ENCODE measurements at places on chromosomes 6 and 20.

DNA sequence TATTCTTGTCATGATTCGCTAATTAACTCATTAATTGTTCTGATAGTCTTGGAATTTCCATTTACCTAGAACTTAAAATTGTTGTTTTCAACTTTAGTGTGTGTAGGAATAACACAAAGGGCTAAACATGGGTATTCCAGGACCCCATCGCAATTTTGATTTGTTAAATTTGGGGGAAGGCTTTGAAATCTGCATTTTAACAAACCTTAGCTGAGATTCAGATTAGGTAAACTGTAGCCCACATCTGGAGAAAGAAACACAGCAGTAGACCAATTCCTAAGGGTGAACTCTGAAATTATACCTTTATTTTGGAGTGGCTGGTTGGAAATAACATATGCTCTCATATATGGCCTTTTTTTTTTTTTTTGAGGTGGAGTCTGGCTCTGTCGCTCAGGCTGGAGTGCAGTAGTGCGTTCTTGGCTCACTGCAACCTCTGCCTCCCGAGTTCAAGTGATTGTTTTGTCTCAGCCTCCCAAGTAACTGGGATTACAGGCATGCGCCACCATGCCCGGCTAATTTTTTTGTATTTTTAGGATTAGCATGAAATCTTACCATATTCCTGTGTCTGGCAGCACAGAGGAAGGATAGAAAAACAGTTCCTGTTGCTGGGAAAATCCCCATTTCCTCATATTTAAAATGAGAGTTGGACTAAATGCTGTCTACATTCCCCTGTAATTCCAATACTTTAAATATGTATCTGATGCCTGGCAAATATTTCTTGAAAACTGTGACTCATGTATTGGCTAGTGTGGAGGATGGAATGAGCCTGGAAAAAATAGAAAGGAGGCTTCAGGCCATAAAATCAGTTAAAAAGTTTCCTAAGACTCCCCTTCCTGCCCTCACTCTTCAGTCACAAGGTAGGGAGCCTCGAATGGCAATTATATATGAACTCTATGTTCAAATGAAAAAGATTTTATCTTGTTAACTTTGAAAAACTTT is 96.7 kb upstream of the FAM184A start:
- peak; percentile 59 for DNase-seq

- DNase-seq: peak; percentile 83
Measured at GRCh38 chr20:38094373-38094891, 60.9 kb downstream of the RPRD1B start.

DNA sequence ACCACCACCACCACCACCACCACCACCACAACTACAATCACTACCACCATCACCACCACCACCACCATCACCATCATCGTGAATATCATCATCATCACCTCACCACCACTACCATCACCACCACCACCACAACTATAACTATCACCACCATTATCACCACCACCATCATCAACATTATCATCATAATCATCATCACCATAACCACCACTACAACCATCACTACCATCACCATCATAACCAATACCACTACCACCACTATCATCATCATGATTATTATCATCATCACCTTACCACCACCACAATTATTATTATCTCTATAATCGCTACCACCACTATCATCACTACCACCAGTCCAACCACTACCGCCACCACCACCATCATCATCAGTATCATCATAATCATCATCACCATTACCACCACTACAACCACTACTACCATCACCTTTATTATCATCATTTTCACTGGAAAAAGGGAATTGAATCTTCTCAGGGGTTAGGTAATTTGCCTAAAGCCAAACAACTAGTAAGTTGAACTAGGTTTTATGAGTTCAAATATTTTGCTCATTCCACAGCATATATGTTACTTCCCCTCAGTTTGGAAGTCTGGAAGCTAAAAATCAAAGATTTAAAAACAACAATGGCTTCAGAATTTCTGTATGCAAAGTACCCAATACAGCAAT is 8.3 kb downstream of the RIPOR2 start:
- no peak for DNase-seq

DNA sequence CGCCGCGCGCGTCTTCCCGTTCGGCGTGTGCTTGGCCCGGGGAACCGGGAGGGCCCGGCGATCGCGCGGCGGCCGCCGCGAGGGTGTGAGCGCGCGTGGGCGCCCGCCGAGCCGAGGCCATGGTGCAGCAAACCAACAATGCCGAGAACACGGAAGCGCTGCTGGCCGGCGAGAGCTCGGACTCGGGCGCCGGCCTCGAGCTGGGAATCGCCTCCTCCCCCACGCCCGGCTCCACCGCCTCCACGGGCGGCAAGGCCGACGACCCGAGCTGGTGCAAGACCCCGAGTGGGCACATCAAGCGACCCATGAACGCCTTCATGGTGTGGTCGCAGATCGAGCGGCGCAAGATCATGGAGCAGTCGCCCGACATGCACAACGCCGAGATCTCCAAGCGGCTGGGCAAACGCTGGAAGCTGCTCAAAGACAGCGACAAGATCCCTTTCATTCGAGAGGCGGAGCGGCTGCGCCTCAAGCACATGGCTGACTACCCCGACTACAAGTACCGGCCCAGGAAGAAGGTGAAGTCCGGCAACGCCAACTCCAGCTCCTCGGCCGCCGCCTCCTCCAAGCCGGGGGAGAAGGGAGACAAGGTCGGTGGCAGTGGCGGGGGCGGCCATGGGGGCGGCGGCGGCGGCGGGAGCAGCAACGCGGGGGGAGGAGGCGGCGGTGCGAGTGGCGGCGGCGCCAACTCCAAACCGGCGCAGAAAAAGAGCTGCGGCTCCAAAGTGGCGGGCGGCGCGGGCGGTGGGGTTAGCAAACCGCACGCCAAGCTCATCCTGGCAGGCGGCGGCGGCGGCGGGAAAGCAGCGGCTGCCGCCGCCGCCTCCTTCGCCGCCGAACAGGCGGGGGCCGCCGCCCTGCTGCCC is 1.1 kb downstream of the SOX4 start:
- DNase-seq: peak; percentile 63

GRCh38 chr6:139361211-139361610 is 13.2 kb downstream of the CITED2 start:
- DNase-seq: no peak

DNA sequence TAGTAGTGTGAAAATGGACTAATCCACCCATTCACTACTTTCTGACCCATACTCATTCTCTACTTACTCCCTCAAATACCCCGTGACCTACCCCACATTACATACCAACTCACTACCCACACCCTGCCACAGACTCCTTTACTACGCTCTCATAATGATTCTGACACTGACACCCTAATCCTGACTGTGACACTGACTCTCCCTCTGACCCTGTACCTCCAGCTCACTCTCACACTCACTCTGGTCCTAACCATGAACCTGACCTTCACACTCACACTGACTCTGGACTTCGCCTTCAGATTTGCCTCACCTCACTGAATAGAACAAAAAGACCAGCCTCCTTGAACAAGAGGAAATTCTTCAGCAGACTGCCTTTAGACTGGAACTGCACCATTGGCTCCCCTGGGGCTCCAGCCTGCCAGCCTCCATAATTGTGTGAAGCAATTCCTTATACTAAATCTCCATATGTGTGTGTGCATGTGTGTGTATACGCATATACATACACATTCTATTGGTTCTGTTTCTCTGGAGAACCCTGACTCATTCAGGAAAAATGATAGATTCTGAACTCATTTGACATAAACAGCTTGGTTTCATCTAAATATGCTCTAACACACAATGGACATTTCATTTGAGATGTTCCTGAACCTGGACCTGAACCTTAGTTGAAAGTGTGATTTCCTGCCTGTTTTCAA is 10.5 kb upstream of the ZNF343 start:
- DNase-seq: peak; percentile 27

DNA sequence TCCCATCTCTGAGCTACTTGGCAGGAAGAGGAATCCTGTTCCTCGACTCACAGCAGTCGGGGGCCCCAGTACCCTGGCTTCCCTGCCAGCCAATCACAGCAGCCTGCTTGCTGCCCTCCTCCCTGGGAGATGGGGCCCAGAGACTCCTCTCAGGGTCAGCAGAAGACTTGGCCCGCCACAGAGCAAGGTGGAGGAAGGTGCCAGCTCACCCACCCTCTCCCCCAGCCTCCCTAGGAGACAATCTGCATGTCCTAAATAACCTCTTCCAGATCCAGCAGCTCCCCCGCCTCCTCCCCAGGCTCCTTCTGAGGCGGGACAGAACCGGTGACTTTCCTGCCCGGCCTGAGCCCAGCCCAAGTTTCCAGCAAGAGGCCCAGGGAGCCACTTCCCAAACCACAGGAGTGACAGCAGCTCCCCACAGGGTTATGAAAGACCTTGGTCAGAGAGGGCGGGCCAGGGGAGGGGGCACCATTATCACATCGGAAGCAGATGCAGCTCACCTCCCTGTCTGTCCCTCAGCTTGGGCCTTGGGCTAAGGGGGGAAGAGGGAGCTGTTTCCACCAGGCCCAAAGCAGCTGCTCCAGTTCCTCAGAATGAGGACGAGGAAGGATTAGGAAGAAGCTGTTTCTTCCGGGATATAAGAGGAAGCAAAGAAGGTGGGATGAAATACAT is 2.3 kb downstream of the CCND3 start:
- peak; percentile 62 for DNase-seq

DNA sequence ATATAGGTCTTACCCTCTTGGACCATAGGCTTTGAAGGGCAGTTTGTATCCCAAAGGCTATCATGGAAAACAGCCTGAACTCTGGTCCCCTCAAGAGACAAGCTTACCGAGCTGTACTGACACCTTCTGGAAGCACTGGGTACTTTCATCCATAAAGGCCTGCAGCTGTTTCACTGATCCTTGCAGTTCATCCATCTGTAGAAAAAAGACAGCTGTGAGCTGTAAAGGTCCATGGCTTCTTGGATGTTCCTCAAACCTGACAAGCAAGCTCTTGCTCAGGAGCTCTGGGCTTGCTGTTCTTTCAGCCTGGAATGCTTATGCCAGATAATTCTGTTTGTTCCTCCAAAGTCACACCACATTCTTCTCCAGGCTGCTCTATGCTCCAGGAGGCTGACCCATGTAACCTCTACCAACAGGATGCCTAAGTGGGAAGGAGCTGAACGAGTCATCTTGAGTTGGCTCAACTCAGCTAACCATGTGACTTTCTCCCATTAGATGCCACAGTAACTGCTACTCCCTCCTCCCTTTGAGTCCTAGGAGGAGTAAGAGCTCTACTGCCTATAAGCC is 8.8 kb upstream of the NDRG3 start:
- peak; percentile 75 for DNase-seq

GRCh38 chr6:41277605-41278004 is 8.9 kb downstream of the TREM1 start:
- no peak for DNase-seq

- DNase-seq: peak; percentile 69
Measured at GRCh38 chr20:57205606-57206219, 60.7 kb downstream of the BMP7 start.

DNA sequence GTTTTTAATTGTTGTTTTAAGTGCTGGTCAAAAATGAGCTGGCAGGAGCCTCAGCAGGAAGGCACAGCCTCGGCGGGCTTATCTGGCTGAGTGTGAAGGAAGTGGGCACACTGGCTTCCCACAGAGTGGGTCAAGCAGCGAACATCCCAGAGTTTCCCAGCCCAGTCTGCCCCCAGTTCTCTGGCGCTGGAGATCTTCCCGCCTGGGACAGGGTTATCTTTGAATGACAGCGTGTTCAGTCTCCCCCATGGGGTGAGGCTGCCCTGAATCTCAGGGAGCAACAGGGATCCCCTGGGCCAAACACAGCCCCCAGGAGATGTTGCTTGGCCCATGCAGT is 122.2 kb upstream of the PTPN1 start:
- DNase-seq: no peak

GRCh38 chr6:141041596-141042087 is 1091.1 kb upstream of the GJE1 start:
- no peak for DNase-seq

GRCh38 chr6:11432713-11433450 is 104.7 kb upstream of the TMEM170B start:
- peak; percentile 90 for DNase-seq

DNA sequence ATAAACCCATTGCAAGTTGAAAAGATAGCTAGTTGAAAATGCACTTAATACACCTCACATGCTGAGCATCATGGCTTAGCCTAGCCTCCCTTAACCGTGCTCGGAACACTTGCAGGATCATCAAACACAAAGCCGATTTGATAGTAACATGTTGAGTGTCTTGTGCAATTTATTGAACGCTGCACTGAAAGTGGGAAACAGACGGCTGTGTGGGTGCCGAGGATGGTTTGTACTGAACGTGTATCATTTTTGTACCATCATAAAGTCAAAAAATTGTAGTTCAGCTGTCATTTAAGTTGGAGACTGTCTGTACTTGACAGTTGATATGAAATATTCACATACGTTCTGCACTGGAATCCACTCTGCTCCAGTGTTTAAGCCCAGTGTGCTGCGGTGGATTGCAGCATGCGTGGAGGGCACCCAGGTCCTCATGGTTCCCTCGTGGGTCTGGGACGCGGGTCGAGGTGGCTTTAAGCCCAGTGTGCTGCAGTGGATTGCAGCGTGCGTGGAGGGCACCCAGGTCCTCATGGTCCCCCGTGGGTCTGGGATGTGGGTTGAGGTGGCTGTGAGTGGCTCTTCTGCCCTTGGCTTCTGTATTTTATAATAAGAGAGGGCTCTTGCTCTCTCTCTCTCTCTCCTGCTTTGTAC is 77.0 kb downstream of the CDH4 start:
- no peak for DNase-seq

GRCh38 chr6:108211671-108212070 is 45.8 kb downstream of the NR2E1 start:
- no peak for DNase-seq

- no peak for DNase-seq
Measured at GRCh38 chr20:58851221-58851968, 693 bp upstream of the GNAS-AS1 start.

DNA sequence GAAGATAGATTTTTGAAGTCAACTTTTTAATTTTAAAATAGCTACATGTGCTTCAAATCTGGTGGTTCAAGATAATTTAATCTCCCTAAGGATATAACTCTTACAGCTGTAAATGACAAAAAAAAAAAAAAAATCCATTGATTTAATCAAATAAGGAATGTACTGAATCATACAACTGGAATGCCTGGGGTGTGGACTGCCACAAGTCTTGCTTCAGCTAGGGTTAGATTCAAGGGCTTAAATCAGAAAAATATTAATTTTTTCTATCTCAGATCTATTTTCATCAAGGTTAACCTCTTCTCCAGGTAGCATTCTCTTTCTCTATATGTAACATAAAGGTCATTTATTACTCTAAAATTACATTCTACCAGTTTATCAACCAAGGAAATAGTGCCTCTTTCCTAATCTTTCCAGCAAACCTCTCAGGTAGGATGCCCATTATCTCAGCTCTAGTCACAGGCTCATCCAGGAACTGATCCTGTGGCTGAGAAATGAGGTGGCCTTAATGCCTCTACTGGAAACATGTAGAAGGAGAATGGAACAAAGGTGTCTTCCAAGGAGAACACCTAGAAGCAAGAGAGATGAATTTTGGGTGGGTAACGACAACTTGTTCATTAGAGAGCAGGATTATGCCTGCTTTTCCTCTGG is 466.9 kb downstream of the CBLN4 start:
- DNase-seq: no peak
